ENCODE measurements at places on chromosomes 2 and 18.

DNA sequence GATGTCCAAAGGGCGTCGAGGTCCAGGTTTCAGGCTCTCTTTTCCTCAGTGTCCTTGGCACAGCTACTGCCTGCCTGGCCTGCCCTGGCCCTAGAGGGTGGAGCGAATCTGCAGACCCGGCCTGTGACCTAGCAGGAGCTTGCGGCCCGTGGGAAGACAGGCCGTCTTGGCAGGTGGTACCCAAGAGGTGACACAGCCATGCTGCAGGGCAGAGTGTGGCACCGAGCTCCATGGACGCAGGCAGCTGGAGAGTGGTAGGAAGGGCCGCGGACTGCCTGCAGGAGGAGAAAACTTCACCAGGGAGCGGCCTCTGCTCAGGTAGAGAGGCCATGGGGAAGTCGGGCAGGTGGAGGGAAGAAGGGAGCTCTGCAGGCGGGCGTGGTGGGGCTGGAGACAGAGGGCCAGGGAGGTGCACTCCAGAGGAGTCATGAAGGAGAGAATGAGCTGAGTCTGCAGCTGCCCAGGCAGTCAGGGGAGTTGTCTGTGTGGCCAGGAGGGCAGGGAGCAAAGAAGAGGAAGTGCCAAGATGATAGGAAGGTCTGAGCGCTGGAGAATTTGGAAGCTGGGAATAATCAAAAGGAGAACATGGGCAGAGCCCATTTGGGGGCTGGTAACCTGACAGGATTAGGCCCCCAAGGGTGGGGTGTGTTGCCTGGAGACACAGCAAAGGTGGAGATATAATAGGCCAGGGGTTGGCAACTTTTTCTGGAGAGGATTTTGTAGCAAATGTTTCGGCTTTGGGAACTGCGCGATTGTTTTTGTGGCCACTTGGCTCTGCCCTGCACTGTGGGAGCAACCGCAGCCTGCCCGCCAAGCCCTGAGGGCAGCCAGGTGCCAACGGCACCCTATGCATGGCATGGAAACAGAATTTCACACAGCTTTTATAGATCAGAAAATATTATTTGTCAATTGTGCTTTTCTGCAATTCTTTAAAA lies 154.4 kb upstream of the PXDN start:
- DNase-seq = no peak

GRCh38 chr2:238238311-238238765 lies 1.5 kb downstream of the HES6 start:
- DNase-seq = no peak

DNA sequence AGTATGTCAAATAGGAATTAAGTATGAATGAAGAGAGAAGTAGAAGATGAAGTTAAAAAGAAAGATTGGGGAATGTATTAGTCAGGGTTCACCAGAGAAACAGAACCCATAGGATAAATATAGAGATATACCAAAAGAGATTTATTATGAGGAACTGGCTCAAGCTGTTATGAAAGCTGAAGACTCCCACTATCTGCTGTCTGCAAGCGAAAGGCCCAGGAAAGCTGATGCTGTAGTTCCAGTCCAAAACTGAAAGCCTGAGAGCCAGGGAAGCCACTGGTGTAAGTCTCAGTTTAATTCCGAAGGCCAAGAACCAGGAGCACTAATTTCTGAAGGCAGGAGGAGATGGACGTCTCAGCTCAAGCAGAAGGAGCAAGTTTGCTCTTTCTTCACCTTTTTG lies 200.9 kb upstream of the FN1 start:
- DNase-seq = no peak

DNA sequence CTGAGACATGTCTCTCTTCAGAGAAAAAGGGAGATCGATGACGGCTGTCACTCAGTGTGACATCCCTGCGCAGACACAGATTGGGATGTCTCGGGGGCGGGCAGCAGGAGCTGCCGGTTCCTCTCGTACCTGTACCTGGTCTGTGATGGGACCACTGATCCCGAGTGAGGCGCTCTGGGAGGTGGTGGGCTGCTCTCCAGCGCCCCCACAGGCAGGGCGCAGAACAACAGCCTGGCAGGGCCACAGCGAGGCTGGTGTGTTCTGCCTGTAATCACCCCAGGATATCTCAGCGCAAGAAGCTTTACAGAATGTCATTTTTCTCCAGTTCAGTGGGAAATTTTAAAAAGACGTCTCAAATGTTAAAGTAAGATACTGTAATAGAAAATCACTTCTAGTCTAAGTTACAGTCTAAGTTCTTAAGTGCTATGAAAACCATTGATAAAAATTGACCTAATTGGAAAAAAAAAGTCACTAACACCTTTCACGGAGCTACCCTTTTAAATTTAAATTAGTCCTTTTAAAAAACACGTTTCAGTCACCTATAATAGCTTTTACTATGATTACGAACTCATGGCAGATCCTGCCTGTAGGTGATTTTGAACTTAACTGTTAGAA lies 189.8 kb downstream of the SNTG2 start:
- no peak for DNase-seq

GRCh38 chr2:24435391-24436316 lies 55.4 kb upstream of the NCOA1 start:
- DNase-seq = no peak

DNA sequence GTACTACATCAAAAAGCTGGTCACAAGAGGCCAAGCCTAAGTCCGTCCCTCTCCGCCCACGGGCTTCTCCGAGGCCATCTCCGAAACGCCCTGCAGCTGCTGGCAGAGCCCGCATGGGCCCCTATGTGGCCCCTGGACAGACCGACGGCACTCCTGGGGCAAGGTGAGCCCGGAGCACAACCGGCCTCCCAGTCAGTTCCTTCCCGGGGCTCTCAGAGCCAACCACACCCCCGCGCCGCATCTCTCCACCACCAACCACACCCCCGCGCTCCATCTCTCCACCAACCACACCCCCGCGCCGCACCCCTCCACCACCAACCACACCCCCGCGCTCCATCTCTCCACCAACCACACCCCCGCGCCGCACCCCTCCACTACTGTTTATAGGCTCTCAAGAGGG lies 93.5 kb downstream of the ZNF516 start:
- DNase-seq = no peak

DNA sequence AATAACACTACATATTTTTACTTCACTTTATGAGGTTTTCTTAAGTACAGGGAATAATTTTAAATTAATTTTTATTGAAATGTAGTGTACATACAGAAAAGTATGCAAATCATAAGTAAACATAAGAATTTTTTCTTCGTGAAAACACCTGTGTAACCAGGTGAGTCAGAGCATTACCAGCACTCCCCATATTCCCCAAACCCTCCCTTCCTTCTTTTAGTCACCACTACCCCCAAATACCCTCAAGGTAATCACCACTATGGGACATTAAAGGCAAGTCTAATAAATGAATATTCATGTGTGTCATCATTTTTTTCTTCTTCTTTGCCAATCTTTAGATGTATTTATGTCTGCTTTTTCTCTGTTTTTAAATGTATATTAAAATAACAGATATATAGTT lies 139.9 kb upstream of the LTBP1 start:
- DNase-seq = no peak

DNA sequence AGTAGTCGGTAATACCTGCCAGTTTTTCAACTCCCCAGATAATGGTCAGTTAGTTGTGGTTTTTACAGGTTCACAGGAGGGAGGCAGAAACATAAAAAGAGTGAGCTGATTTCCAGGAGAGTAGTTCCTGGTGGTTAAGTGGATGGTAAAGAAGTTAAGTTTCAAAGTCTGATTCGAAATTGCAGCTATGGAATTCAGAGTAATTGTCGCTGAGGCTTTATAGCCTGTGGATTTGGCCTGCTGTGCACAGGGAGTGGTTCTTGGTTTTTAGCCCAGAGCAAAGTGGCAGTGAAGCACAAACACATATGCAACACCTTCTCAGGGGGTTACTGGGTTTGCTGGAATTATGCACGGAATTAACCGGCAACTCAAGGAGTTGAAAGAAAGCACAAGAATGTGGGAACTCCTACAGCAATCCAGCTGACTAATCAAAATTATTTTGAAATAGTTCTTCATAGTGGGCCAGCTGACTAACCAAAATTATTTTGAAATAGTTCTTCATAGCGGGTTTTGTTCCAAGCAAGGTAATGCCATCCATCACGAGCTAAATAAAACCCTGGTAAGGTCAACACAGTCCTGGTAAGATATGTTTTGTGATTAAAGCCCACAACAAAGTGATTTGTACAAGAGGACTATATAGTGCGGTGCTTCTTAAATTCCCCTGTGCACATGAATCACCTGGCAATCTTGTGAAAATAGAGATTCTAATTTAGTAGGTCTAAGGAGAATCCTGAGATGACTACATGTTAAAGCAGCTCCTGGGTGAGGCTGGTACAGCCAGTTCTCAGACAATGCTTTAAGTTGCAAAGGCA lies 94.4 kb downstream of the SGPP2 start:
- DNase-seq = no peak

- no peak for DNase-seq
These were observed 40.9 kb upstream of the STPG4 start for GRCh38 chr2:47196046-47196445.
